ENCODE measurements at places on chromosomes 1 and 21.

GRCh38 chr1:116309090-116309870, 63.8 kb upstream of the ATP1A1 start:
- no peak for DNase-seq

DNA sequence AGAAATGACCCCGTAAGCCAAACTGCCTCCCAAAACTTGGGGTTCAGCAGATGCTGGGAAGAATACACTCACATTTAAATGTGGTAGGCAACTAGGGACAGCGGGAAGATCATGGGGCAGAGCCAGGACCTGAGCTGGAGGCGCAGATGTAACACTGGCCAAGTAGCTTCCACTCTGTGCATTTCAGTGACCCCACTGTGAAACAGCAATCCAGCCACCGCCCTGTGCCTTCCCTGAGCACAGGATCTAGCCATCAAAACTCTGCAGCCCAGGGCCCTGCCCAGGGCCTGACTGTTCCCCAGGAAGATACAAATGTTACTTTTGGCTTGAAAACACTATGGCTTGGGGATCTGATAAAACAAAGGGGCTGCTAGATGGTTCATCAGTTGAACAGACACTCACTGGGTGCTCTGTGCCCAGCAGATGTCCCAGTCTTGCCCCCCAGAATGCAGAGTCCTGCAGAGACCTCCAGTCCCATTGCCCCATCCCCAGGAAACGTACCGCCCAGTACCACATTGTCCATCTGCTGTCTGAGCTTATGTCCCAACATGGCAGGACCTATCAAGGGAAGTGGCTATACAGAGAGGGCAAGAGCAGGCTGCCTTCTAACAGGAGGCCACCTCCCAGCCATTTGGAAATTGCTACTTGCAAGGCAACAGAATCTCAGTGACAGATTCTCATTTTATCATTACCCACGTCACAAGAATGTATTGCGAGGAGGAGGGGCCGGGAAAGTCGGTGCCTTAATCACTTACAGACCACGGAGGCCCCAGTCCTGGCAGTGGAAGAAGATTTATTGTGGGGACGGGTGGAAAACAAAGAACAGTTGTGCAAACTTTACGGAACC, 124.0 kb downstream of the DMRTB1 start:
- no peak for DNase-seq

DNA sequence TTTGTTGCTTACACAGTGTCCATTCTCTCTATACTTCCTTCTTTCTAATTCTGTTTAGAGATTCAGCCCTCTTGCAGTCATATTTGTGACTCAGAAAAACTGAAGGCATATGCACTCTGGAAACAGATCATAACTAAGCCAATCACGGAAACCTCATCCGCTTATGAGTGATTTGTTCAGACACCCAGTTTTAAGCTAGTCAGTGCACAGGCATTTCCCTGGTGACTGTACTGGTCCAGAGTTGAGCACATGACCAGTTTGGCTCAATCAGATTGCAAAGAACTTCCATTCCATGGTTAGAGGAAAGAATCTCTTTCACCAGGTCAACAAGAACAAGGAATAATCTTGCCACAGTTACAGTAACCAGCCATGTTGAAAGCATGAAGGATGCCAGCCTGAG, 69.2 kb upstream of the SGIP1 start:
- DNase-seq = no peak

DNA sequence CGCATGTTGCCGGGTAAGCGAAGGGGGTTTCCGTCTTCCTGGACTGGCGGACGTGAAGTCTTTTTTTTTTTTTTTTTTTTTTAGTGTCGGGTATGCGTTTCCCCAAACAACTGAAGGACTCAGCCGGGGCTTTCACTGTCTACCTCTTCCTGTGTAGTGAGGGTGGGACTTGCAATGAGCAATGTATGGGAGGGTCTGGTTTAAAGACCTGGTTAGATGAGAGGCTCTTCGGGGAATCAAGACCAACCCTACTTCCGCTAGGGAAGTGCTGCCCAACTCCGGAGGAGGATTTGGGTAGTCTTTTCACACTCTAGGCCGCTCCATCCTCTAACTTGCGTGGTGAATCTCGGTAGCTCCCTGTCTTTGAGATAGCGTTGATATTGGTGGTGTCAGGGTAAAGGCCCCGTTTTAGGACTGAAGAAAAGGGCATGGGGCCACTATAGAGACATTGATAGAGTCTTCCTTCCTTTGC, 754 bp downstream of the PRRC2C start:
- DNase-seq = no peak

GRCh38 chr1:15118579-15118978, 35.0 kb upstream of the TMEM51 start:
- DNase-seq = no peak

- DNase-seq = no peak
These were observed 3.5 kb downstream of the NRIP1 start for GRCh38 chr21:15061279-15061678.

GRCh38 chr21:37530901-37531351, 164.4 kb downstream of the DYRK1A start:
- no peak for DNase-seq

GRCh38 chr1:40059338-40059959, 18.9 kb downstream of the CAP1 start:
- no peak for DNase-seq

DNA sequence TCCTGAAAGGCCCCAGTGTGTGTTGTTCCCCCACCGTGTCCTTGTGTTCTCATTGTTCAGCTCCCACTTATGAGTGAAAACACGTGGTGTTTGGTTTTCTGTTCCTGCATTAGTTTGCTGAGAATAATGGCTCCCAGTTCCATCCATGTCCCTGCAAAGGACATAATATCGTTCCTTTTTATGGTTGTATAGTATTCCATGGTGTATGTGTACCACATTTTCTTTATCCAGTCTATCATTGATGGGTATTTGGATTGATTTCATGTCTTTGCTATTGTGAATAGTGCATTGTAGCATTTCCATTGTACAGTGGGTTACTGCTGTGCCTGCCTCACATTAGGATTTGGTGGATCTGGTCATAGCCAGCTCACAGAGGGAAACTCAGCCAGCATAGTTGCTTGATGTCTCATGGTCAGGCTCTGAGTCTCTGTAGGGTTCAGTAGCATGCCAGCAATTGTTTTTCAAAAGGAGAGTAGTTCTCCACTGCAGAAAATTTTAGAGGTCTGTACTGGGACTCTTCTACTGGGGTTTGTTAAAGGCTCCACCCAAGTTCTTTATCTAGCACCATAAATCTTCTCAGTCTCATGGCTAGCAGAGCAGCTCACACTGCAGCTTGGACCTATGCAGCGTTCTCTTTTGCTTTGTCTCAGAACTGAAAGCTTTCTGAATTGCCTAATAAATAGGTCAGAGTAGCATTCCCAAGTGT, 41.0 kb downstream of the RUNX3 start:
- no peak for DNase-seq

DNA sequence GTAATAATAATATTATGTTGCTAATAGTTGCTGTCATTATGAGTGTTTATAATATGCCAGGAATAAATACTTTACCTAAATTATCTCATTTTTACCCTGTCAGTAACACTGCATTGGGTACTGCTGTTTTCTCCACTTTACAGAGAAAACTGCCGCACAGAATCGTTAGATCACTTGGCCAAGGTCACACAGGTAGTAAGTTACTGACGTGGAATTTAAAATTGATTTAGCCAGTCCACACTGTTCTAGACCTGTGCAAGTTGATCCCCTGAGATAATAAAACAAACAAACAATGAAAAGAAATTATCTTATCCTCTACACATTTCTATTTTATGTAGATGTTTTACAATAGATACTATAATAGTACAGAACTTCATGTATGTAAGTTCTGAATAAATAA, 174.1 kb downstream of the ROR1 start:
- no peak for DNase-seq

DNA sequence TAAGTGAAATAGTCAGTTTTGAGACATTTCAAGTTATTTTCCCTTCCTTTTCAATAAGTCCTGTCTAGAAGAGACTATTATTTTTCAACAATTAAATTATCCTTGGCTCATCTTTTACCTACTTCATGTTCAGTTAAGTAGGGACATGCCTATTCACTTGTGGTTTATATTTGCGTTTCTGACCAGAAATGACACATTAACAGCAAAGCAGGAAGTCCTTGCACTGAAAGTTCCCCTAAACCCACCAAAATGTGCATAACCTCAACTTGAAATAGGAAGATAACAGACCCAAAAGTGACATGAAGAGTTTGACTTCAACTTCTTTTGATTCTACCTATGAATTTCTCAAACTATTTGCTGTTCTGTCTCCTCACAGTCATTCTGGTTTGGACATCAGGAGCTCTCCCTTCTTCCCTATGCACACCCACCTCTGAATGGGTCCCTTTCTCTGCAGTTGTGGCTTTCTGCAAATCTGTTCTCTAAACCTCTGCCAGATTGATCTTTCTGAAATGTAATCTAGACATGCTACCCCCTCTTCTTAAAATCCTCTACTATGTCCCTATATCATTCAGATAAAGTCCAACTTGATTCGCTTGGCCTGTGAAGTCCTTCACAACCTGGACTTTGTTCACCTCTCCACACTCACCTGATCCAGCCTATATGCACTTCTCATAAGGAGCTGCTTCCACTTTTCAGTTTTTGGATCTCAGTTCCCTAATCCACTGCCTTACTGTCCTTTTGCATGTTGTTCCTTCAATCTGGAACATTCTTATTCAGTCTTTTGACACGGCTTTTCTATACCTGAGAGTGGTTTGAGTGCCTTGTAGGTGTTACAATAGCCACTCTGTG, 661.5 kb upstream of the ADGRL4 start:
- no peak for DNase-seq

GRCh38 chr1:168752171-168752832, 23.3 kb upstream of the DPT start:
- no peak for DNase-seq

DNA sequence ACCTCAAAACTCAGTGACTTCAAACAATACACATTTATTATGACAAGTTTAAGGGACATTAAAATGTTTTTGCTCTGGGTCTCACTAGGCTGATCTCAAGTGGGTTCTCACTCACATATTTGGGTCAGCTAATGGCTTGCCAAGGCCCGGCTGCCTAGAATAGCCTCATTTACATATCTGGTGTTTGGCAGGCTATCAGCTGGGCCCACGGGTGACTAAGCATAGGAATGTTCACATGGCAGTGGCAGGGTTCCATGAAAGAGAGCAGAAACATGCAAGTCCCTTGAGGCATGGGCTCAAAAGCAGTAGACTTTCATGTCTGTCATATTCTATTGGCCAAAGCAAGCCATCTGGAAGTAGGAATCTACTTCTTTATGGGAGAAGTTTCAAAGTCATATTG, 492.6 kb downstream of the KCNT2 start:
- no peak for DNase-seq

DNA sequence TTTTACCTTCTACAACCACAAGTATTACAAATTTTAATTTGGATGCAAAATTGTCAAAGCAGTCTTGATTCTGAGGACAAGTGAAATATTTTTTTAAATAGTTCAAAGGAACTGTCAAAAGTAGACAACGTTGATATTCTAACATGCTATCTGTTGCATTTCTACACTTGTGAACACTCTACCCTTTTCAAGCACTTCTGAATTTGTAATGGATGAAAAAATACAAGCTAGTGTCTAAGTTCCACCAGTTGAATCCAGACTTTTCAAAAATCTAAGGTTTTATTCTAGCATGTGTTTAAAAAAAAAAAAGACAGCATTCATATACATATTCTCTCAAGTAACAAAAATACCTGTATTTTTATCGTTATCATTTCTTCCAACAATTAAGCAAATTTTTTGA, 2.1 kb downstream of the ARID4B start:
- no peak for DNase-seq

- no peak for DNase-seq
These were observed 569.3 kb upstream of the ZRANB2 start for GRCh38 chr1:71650119-71650518.

DNA sequence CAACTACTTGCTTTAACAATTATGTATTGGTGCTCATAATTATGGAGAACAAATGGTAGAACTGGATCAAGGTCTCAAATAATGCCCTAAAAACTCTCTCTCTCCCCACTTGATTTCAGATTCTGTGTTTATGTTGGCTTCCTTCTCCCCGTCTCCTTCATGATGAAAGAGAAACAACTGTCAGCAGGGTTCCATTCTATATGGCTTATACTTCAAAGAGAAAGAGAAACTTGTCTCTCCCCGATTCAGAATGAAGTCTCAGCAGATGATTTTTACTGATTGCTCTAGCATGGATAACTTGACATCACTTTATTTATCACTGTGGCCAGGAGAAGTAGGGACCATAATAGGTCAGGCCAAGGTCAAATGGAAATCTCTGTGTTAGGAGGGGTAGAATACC, 575.6 kb downstream of the AGBL4 start:
- DNase-seq = no peak

DNA sequence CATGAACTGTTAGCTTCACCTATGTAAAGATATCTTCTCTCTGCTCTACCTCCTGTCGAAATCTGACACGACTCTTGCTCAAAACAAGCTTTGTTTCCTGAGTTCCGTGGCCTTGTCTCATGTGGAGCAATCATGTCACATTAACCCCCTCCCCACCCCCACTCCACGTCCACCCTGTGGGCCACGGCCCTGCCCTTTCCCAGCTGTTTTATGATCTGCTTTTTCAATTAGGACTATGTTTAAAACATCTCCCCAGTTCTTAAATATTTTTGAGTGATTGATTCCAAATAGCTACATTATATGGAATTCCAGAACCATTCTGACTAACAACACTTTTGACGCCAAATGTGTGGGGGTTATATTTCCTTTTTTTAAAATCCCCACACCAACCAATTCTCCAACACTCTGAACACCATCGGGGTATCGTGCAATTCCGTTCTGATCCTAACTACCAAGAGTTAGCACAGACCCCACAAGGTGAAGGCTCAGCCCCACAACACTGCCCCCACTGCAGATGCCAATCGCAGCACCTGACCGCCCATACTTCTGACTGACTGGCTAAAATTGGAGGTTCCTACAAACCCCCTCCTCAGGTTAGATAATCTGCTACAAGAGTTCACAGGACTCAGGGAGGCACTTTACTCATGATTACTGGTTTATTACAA, 12.7 kb upstream of the S100A8 start:
- DNase-seq = no peak

DNA sequence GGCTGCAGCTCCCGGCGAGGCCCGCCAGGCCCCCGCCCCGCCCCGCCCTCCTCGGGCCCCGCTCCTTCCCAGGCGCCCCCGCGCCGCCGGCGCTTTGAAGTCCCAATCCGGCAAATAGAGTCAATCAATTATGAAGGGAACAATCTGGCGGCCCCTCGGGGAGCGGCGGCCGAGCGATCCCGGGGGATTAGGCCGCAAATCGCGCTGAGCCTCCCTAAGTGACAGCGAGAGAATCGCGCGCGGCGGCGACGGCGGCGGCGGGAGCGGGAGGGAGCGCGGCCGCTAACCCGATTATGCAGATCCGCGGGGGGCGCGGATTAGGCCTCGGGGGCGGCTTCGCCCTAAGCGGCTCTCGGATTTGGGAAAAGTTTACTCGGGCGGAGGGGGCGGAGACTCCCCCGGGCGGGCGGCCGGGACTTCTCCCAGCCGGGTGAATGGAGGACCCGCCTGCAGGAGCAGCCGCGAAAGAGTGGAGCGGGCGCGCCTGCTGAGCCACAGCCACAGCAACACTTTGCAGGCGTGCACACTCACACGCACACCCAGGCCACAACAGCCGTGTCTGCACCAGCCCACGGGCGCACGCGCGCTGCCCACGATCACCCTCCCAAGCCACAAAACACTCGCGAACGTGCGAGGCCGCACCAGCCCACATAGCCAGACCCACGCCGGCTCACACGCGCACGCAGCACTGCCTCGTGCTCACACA, 23.0 kb upstream of the DMBX1 start:
- no peak for DNase-seq

GRCh38 chr1:919271-919872, 4.4 kb upstream of the SAMD11 start:
- no peak for DNase-seq

Data from DMS 273 treated with DMSO at 0.1 percent for 48 hours (cell line).